ENCODE measurements at places on chromosomes 4 and X.

DNA sequence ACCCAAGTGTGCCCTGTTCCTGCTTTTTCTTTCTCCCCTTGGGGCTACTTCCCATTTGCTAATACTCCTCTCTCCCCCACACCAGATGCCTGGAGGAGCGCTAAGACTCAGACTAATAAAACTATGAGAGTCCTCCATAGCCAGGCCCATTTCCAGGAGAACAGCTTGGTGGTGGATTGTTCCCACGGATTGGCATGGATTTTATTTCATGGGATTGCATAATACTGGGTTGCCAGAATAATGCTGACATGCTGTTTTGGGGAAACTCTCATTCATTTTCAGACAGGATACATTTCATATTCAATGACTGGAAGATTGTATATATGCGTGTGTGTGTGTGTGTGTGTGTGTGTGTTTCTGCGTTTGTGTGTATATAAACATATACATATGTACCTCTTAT lies 447.5 kb upstream of the PITX2 start:
- DNase-seq = no peak

- DNase-seq = no peak
Observed at GRCh38 chr4:6834867-6835266, 52.3 kb downstream of the KIAA0232 start.

DNA sequence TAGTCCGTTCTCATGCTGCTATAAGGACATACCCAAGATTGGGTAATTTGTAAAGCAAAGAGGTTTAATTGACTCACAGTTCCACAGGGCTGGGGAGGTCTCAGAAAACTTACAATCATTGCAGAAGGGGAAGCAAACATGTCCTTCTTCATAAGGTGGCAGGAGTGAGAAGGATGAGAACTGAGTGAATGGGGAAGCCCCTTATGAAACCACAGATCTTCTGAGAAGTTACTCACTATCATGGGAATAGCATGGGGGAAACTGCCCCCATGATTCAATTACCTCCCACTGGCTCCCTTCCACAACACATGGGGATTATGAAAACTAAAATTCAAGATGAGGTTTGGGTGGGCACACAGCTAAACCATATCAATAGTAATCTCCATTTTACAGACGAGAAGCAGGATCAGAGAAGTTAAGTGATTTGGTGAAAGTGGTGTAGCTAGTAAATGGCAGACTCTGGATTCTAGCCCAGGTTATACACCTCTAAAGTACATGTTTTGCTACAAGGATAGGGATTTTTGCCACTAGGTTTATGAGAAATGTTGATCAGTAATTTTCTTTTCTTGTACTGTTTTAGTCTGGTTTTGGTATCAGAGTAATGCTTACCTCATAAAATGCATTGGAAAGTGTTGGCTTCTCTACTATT lies 47.3 kb upstream of the C1GALT1C1 start:
- no peak for DNase-seq

DNA sequence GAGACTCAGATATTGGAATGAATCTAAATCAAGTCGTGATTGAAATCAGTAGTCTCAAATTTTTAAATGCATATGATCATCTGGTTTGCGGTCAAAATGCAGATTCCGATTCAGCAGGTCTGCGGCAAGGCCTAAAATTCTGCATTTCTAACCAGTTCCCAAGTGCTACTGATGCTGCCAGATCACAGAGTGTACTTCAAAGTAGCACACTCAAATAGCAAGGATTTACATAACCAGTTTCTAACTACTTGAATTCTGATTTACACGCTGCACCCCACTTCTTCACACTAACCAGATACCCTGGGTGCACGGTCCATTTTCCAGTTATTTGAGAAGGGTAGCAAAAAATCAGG lies 752 bp downstream of the MBTPS2 start:
- DNase-seq = no peak

GRCh38 chr4:38113132-38113531 lies 152.9 kb downstream of the PTTG2 start:
- DNase-seq = no peak

GRCh38 chr4:76689145-76689817 lies 208.7 kb downstream of the SOWAHB start:
- no peak for DNase-seq

DNA sequence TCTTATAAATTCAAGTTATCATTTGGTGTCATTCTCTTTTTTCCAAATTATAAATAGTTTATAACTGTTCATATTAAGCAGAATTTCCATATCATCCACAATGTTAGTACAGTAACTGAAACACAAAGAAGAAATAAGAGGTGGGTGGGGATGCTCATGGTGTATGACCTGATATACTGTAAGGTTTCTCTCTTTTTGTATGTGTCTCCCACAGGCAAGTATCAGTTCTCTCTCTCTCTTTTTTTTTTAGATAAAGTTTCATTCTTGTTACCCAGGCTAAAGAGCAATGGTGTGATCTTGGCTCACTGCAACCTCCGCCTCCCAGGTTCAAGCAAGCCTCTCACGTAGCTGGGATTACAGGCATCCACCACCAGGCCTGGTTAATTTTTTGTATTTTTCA lies 43.7 kb upstream of the UGT2A3 start:
- no peak for DNase-seq

DNA sequence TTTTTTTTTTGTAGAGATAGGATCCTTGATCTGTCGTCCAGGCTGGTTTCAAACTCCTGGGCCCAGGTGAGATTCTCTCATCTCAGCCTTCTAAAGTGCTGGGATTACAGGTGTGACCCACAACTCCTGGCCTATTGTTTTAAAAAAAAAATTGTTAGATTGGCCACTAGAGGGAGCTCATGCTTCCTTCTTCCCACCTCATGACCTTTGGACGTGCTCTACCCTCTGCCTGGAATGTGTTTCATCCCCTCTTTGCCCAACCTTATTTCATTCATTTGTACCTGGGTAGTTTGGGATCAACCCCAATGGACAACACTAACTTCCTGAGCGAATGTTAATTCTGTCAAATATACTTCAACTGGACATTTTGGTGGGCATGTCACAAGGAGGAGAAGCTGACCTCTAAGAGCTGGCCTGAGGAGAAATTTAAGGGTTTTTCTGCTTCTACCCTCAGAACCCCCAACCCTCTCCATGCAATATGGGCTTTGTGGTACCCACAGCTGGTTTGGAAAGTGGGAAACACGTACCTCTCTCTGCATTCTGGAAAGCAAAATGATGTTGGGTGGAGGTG lies 6.4 kb downstream of the PPEF2 start:
- DNase-seq = peak; percentile 7

DNA sequence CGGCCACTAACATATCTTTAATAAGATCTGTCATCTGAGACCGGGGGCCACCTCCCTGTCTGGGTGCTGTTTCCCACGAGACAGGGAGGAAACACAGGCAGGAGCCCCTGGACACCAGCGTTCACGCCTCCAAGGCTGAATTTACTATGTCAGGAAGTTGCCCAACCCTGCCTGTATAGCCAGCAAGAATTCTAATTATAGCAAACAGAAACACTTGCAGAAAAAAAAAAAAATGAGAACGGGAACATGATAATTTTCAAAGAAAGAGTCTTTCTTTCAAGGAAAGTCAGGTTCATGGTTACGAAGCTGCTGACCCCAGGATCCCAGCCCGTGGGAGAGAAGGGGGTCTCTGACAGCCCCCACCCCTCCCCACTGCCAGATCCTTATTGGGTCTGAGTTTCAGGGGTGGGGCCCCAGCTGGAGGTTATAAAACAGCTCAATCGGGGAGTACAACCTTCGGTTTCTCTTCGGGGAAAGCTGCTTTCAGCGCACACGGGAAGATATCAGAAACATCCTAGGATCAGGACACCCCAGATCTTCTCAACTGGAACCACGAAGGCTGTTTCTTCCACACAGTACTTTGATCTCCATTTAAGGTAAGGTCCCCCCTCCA lies at the start of gene IL3RA:
IL3RA (plus strand) TSS at position 455 of the 613 bp plus-strand sequence. CDS start 4,981 bp downstream, outside the sequence.
- no peak for DNase-seq

GRCh38 chr4:105246712-105247111 lies 100.0 kb downstream of the TET2 start:
- no peak for DNase-seq

DNA sequence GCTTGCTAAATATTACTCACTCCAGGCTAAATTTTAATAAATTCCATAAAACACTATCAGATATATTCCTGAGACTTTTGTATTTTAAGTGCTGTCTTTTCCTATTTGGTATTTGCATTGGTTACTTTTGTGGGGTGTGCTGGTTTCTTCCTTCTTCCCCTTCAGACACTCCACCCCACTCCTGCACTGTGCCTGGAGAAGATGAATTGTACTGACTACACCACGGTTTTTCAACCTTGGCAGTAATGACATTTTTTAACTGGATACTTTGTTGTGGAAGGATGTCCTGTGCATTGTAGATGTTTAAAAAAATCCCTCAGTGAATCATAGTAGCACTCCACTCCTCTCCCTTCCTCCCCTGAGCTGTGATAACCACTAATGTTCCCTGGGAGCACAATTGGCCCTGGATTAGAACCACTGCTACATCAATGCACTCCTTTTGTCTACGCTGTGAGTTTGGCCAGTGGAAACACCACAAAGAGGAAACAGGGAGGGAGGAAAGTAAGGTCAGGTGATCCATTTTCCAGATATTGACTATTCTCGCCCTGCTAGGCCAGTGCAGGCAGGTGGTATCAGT lies 36.3 kb downstream of the SNCA start:
- DNase-seq = no peak

GRCh38 chrX:143754183-143754582 lies 33.6 kb upstream of the SPANXN2 start:
- no peak for DNase-seq

GRCh38 chrX:132425744-132426318 lies 63.0 kb downstream of the MBNL3 start:
- no peak for DNase-seq

- no peak for DNase-seq
Observed at GRCh38 chr4:70992391-70992881, 1.0 kb upstream of the DCK start.

DNA sequence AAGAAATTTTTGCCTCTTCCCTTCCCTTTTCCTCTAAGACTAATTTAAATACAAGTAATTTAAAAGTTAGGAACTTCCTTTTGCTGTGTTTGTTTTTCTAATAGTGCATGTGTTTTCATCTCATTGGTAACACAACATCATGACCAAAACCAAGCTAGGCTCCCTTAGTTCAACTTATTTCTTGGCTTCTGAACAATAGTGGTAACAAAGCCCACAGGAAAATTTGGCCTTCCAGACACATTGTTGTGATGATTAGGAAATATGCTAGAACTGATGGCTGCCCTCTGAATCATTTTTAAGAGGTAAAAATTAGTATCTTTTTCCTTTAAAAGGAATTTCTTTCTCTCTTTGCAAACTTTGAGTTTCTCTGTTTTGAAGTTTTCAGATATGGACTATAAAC lies 25.5 kb upstream of the TEC start:
- no peak for DNase-seq

DNA sequence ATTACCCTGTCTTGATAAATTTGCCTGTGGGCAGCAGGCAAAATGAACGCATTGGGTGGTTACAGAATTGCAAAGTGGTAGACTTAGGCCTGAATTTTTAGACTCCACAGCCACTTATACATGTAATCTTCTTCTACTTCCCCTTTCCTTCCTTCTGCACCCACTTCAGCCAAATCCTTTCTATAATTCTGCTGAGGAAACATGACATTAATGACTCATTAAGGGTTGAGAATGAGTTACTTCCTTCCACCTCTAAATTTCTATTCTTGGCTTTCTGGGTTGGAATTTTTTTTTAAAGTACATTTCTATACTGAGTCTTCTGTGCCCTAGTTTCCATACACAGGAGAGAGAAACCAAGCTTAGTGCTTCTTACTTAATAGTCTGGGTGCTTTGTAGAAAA lies 10.1 kb downstream of the PAPSS1 start:
- DNase-seq = no peak

GRCh38 chr4:143021384-143021783 lies 163.3 kb upstream of the USP38 start:
- no peak for DNase-seq

DNA sequence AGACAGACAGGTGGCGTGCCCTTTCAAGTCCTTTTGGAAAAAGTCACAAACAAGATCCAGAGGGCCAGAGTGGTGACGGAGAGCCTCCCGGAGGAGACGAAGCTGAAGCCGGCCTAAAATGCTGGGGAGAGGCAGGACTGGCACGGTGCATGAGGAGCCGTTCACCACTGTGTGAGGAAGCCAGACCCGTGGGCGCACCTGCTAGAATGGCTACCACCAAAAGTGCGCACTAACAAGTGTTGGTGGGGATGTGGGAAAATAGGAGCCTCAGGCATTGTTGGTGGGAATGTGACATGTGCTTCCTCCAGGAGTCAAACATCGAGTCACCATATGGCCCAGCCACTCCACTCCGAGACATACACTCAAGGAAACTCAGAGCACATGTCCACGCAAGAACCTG lies 67.4 kb upstream of the HELT start:
- no peak for DNase-seq

DNA sequence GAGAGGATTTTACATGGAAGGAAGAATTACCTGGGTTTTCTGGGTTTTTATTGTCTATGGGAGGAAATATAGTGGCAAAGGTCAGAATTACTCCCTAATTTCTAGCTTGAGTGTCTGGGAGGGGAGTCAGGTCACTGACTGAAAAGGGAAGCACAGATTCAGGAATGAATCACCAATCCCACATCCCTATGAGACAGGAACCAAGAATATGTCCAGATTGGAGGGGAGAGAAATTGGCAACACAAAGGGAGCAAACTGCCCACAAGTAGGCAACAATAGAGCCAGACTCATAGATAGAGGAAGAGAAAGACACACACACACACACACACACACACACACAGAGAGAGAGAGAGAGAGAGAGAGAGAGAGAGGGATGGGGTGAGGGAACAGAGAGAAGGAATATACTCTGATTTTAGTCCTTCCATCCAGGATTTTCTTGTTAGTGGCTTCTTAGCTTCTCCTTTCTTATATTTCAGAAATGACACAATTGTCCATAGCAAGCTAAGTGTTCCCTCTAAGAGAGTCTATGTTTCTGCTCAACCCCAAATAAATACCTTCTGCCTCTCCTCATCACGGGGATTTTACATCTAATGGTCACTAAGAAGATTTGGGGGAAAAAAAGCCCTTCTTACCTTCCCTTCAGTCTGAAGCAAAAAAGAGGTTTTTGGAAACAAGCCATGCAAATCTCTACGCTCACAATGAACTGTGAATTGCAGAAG lies 12.0 kb downstream of the P2RY10 start:
- no peak for DNase-seq

GRCh38 chr4:176601124-176601523 lies 191.6 kb downstream of the VEGFC start:
- no peak for DNase-seq

- DNase-seq = peak; percentile 32
Observed at GRCh38 chr4:121462660-121463261, 81.9 kb upstream of the QRFPR start.

DNA sequence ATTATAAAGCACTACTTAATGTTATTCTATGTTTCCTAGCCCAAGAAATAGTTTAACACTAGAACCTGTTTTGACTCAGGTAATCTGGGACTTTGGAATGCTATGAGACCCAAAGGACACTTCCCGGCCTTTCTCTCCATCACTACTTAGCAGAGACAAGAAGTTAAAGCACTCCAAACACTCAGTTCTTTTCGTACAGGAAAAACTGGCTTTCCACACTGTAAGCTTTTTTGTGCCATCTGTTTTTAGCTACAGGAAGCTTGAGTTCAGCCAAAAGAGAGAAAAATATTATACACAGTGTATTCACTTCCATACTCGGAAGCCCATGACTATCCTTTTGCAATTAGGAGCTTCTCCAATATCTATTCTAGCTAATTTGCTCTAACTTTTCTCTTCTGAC lies 7.9 kb upstream of the FGF13 start:
- no peak for DNase-seq
